ENCODE measurements at places on chromosomes 2 and 18.

- DNase-seq: no peak
- peaks cover 15% of the 10 kb centered on the region for H3K4me1 ChIP-seq
- no peaks in the 10 kb centered on the region for H3K36me3 ChIP-seq
- no peak overlapping the region for H3K4me3 ChIP-seq
- no peak overlapping the region for H3K27ac ChIP-seq
Measured at GRCh38 chr2:109663721-109664120, 49.6 kb downstream of the SOWAHC start.

DNA sequence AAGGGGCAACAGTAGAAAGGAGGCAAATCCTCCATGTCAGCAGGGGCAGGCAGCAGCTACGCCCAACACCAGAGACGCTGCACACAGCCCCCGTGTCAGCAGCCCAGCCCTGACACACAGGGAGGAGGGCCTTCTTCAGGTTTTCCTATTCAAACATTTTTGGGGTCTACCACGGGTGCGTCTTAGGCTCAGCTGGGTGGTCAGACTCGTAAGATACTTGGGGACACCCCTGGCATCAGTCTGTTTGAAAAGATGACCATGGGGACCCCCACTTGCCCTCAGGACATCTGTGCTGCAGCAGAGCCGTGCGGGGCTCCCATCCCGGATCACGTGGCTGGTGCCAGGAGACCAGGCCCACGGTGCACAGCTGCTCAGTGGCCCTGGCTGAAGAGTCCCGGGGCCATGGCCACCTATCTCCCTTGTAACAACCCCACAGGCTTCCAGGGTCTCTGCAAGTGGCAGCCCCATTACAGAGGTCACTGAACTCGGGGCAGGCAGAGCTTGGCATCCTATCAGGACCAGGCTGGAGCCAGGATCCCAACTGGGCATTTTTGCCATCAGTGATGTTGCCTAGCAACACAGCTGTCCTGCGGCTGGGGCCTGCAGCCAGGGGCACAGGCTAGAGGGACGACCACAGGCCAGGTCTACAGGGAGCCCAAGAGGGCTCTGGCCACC lies 82.5 kb downstream of the EDAR start:
- peaks cover 5% of the 10 kb centered on the region for H3K4me1 ChIP-seq
- H3K4me3 ChIP-seq: no peak overlapping the region
- peaks cover 2% of the 10 kb centered on the region for H3K27me3 ChIP-seq
- H3K27ac ChIP-seq: no peak overlapping the region
- H3K36me3 ChIP-seq: peaks cover 42% of the 10 kb centered on the region

GRCh38 chr2:171741189-171741588 lies 53.9 kb downstream of the DYNC1I2 start:
- no peak overlapping the region for H3K27ac ChIP-seq
- H3K36me3 ChIP-seq: peaks cover 75% of the 10 kb centered on the region
- DNase-seq: no peak
- H3K4me1 ChIP-seq: no peaks in the 10 kb centered on the region
- H3K4me3 ChIP-seq: no peak overlapping the region

- DNase-seq: no peak
- H3K4me1 ChIP-seq: peaks cover 26% of the 10 kb centered on the region
Measured at GRCh38 chr18:77115192-77115953, 17.2 kb downstream of the MBP start.

GRCh38 chr2:45132551-45132950 lies 123.3 kb upstream of the SIX2 start:
- no peaks in the 10 kb centered on the region for H3K27me3 ChIP-seq
- peaks cover 50% of the 10 kb centered on the region for H3K4me1 ChIP-seq
- no peaks in the 10 kb centered on the region for H3K36me3 ChIP-seq
- no peak overlapping the region for H3K27ac ChIP-seq
- no peak overlapping the region for H3K4me3 ChIP-seq

GRCh38 chr2:127506510-127506909 lies 19.8 kb downstream of the IWS1 start:
- H3K4me1 ChIP-seq: peaks cover 17% of the 10 kb centered on the region
- H3K27ac ChIP-seq: no peak overlapping the region
- DNase-seq: no peak
- peaks cover 59% of the 10 kb centered on the region for H3K36me3 ChIP-seq
- no peaks in the 10 kb centered on the region for H3K27me3 ChIP-seq

GRCh38 chr2:49444005-49444404 lies 289.7 kb upstream of the FSHR start:
- H3K27me3 ChIP-seq: no peaks in the 10 kb centered on the region
- no peak overlapping the region for H3K4me3 ChIP-seq
- no peaks in the 10 kb centered on the region for H3K4me1 ChIP-seq
- no peak overlapping the region for H3K27ac ChIP-seq

GRCh38 chr2:131042148-131042775 lies 51.0 kb downstream of the FAM168B start:
- no peak overlapping the region for H3K4me3 ChIP-seq
- DNase-seq: no peak
- no peak overlapping the region for H3K27ac ChIP-seq
- peaks cover 18% of the 10 kb centered on the region for H3K4me1 ChIP-seq
- peaks cover 17% of the 10 kb centered on the region for H3K27me3 ChIP-seq

DNA sequence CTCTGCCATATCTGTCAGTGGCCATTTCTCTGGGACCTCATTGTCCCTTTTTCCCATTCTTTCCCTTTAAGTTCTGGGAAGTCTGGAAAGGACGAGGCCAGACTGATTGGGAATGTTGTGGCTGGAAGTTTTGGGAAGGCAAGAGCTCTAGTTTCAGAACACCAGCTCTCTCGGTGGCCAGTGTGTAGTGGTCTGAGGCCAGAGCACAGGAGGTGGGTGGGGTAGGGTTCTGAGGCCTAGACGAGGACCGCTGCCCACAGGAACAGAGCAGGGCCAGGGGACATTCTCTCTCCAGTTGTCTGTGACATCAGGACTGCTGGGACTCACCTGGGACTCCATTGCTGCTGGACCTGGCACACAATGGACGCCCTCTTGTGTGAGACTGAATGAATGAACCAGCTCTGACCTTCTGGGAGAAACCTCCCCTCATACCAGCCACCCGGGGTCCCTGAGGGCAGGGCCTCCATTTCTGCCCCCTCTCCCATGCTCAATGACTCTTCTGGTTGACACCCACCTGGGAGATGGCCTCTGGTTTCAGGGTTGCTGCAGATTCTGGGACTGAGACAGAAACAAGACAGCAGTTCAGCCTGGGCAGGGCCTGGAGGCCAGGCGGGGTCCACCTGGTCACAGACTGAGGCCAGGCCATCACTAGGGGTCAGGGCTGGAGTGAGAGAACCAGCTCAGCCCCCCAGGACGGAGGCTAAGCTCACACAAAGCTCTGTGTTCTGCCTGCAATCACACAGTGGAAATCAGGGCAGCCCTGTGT lies 8.4 kb upstream of the NPPC start:
- H3K4me1 ChIP-seq: peaks cover 14% of the 10 kb centered on the region
- DNase-seq: no peak

- H3K27me3 ChIP-seq: peaks cover 19% of the 10 kb centered on the region
- no peak overlapping the region for H3K4me3 ChIP-seq
- no peak overlapping the region for H3K27ac ChIP-seq
- DNase-seq: no peak
- no peaks in the 10 kb centered on the region for H3K36me3 ChIP-seq
Measured at GRCh38 chr2:175205523-175205922, 24.0 kb upstream of the ATP5MC3 start.

DNA sequence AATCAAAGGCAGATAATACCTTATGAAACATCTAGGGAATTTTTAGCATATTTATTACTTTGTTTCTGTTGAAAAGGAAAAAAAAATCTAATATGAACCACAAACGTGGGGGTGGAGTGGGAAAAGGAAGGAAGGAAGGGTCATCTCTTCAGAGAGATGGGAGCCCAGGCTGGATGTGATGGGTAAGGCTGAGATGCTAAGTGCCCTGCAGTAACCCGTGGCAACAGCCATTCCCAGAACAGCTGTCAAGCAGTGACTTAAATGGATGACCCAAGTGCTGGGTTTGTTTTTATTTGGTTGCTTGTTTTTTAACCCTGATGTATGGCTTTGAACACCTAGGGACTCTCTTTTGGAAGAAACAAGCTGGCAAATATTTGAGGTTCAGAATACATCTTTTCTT lies 50.7 kb upstream of the KLF7 start:
- DNase-seq: no peak
- no peaks in the 10 kb centered on the region for H3K27me3 ChIP-seq
- no peak overlapping the region for H3K4me3 ChIP-seq
- H3K36me3 ChIP-seq: no peaks in the 10 kb centered on the region

DNA sequence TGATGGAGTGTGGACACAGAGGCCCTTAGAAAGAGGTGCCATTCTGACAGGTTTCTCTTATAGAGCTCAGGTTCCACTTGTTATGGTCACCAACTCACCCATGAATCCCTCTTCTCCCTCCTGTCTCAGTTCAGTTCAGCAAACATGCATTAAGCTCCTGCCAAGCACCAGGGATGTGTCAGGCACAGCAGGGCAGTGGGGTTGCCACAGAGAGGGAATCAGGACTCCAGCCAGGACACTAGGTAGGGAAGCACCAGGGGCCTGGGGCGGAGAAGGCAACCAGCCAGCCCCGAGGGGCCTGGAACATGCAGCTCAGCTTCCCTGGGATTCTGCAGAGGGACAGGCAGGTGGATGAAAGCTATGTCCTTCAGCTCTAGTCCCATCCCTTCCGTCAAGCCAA lies 44.6 kb downstream of the TOGARAM2 start:
- H3K4me1 ChIP-seq: peaks cover 46% of the 10 kb centered on the region
- H3K27me3 ChIP-seq: peaks cover 17% of the 10 kb centered on the region
- no peak overlapping the region for H3K27ac ChIP-seq
- DNase-seq: no peak
- H3K36me3 ChIP-seq: no peaks in the 10 kb centered on the region

- H3K27ac ChIP-seq: no peak overlapping the region
- no peaks in the 10 kb centered on the region for H3K4me1 ChIP-seq
- no peaks in the 10 kb centered on the region for H3K27me3 ChIP-seq
- no peak for DNase-seq
Measured at GRCh38 chr2:129293326-129293725, 686.1 kb upstream of the RAB6C start.

All from nephron progenitor cell (in vitro differentiated cells).